ENCODE measurements at places on chromosomes 2 and 18. TPM values are rescaled to one million over a fixed set of nuclear protein-coding genes. Genes with fewer than 3 reads are reported as not detected.
A peak's percentile ranks its signal among the peaks of the same experiment; 100 is the strongest.

- DNase-seq: no peak
Measured at GRCh38 chr18:29512203-29512602, 1335.3 kb upstream of the CDH2 start.

DNA sequence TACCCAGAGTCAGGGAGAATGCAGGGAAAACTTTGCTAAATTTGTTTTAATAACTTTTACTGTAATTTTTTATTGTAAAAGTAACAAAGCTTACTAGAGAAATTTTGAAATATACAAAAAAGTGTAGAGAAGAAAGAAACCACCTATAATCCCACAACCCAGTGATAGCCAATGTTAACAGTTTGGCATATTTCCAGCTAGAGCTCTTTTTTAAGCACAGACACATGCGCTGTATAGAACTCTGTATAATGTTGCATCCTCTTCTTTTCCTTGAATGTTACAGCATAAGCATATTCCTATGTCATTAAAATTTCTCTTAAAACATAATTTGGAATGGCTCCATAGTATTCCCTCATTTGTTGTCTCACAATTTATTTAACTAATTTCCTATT, 37.4 kb upstream of the EPAS1 start:
- no peak for DNase-seq

COLEC11 gene
- total RNA-seq: not detected

- DNase-seq: no peak
Measured at GRCh38 chr18:51867767-51868166, 472.2 kb upstream of the DCC start.

GALR1 gene
- total RNA-seq: not detected

GRCh38 chr18:57909620-57910019, 106.5 kb upstream of the ATP8B1 start:
- DNase-seq: no peak

GRCh38 chr2:186594001-186594722, 4.3 kb downstream of the ITGAV start:
- no peak for DNase-seq

DNA sequence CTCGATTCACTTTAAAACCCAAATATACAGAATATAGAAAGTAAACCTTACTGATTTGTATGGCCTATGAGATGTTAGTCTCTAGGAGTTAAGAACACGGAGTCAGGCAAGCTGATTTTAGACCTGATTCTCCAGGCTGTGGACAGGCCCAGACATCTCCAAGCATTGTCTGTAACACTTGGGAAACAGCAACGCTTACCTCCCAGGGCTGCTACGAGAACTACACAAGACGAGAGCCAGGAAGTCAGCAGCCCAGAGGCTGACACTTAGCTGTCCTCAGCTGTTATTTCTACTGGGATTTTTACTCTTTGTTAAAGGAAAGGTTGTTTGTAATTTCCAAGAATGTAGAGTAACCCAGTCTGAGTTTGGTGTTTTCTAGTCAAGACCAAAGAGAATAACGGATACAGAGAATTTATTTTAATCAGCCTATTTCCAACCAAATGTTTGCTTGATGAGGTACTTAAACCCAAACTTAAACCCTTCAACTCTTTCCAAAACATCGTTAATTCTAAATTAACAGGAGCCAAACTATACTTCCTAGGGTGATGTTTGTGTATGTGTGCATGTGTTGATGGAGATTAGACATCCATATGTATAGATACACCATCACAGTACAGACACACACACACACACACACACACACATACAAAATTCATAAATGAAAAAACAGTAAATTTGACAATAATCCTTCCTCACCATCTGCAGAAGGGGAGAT, 123.4 kb downstream of the LAMA1 start:
- no peak for DNase-seq

GRCh38 chr2:3656762-3657721, 958 bp upstream of the ALLC start:
- DNase-seq: peak; percentile 30

CHRNG gene
- not detected for total RNA-seq

DNA sequence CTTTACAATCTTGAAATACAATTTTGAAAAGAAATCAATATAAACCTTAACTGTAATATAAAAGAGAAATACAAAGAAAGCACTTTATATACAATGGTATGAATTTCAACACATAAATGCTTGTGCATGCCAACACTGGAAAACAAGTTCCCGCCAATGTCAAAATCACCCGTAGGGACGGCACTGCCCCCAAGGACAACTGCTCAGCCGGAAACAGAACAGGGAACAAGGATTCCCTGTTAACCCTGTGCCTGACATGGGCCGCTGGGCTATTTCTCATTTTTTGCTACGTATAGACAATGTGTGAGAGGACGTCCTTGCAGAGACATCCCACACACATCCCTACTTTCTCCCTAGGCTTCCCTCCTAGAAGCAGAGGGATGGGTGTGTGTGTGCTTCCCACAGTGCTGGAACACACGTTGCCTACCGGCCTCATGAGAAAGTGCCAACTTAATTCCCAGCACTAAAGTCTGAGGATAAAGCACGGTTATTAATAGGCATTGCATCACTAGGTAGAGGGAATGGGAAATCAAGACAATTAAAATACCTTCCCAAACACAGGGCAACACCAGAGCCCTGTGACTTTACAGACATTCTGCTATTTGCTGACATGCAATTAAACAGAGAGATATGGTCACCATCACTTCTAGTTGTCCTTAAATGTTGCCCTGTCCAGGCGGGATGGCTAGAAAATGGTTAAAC, 14.4 kb downstream of the AFG3L2 start:
- no peak for DNase-seq

- DNase-seq: no peak
Measured at GRCh38 chr18:77600674-77601073, 351.0 kb downstream of the GALR1 start.

- DNase-seq: no peak
Measured at GRCh38 chr2:100418406-100418962, 1.0 kb upstream of the CHST10 start.

- no peak for DNase-seq
Measured at GRCh38 chr2:226671141-226671676, 128.4 kb downstream of the IRS1 start.

DNA sequence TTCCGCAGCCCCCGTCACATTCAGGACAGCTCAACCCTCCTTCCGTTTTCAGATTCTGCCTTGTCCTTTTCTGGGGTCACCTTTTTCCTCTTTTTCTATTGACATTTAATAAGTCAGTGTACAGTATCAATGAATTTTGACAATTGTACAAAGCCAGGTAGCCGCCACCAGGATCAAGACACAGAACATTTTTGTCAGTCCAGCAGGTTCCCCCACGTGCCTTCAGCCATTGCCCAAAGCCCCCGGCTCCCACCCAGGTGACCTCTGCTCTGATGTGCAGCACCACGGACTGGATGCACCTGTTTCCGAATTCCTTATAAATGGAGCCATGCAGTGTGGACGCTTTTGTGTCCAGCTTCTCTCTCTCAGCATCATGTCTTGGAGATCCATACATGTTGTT, 30.0 kb downstream of the CROCC2 start:
- no peak for DNase-seq

DQX1 gene
- total RNA-seq: 0.16 TPM

PLB1 gene
- total RNA-seq: 7.4 TPM

DNA sequence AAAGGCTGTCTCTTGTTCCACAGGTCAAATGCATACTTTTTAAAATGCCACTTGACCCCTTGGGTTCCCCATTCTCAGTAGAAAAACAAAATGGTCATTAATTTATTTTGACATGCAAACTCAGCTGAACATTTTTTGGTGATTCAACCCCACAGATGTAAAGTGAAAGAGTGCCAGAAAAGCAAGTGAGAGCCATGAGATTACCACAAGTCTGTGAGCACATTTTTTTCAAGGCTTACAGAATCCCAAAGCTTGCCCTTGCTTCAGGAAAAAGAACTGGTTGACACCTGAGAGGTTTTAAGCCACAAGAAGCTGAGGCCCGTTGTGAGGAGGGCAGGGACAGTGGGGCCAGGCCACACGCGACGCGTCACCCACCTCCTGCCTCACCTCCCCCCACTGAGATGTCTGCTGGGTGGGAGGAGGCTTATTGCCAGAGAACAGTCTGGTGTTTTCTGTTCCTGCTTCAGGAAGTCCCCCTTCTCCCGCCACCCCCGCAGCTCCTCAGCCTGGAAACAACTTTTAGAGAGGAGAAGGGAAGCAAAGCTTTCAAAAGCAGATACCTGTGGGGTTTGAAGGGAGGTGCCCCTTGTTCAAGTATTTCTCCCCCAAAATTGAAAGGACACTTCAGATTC, 70.4 kb upstream of the CYP1B1 start:
- DNase-seq: no peak

THADA gene
- total RNA-seq: 50.3 TPM

DNA sequence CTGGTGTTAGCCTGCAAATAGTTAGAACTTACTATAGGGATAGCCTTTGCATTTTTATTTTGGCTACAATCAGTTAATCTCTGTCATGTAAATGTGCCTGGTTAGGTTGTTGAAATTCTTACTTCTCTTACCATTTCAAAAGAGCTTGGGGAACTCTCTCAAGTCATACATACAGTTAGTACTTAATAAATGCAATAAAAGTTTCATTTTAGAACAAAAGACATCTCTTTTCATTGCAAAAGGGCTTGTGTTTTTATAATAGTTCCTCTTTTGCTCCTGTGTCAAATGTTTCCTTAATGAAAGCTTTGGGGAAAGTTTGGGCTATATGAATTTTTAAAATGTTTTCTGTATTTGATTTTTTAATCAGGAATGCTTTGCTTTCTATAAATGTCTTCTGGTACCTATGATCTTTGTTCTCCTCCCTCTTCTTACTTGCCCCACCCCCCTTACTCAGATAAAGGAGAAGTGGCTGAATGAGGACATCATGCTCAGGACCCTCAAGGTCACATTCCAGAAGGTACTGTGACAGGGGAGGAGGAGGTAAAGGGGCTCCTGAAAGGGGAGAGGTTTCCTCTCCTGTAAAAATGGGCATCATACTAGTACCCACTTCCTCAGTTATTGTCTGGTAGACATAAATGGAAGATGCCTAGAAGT, 13.6 kb downstream of the PTPN18 start:
- no peak for DNase-seq

- DNase-seq: no peak
Measured at GRCh38 chr2:6474161-6475140, 391.3 kb downstream of the CMPK2 start.

- no peak for DNase-seq
Measured at GRCh38 chr2:155424518-155424917, 726.0 kb downstream of the KCNJ3 start.

DNA sequence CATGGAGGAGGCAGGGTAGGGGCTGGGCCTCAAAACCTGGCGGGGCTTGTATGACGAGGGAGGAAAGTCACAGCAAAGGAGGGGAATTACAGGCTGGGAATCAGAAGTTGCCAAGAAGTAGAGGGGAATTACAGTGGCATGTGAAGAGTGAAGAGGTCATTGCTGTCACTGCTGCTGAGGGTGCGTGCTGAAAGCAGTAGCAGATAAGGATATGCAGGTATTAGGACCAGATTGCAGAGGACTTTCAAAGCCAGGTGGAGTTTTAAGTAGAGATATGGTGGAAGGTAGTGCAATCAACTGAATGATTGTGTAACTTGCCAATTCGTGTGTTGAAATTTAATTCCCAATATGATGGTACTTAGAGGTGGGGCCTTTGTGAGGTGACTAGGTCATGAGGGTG, 19.4 kb upstream of the LRPPRC start:
- DNase-seq: no peak

- DNase-seq: no peak
Measured at GRCh38 chr2:216436383-216436782, 24.1 kb downstream of the SMARCAL1 start.

ABCG5 gene
- 0.08 TPM for total RNA-seq

GRCh38 chr2:27915191-27915590, 24.7 kb downstream of the BABAM2 start:
- DNase-seq: no peak

DNA sequence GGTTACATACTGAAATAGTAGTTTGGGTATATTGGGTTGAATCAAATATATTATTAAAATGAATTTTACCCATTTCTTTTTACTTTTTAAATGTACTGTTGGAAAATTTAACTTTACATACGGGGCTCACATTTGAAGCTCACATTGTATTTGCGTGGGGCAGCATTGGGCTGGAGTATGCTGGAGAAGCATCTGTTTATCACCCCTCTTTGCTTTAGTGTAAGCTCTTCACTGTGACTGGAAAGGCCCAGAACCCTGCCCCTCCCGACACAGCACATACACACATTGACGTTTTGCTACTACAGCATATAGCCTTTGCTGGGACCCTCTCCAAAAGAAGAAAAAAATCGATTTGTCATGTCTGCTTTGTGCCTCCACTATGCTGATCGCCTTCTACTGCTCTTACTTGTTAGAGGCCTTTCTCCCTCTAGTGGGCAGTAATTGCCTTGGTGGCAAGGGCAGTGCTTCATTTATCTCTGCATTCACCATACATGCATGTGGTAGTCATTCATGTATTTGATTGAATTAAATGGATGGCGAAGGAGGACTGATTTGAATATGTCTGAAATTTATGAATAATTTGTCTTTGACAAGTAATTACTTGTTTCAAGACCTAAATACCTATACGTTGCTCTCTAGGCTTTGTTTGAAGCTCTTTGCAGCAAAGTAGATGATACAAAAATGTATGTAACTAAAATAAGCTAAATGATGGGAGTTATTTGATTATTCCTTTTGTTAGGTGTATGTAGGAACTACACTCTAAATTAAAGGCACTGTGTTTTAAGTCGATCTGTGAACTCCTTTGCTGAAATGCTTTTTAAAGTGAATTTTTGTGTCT, 37.4 kb downstream of the VAPA start:
- DNase-seq: peak; percentile 81

DSG1 gene
- not detected for total RNA-seq

APLF gene
- 6.4 TPM for total RNA-seq

DNA sequence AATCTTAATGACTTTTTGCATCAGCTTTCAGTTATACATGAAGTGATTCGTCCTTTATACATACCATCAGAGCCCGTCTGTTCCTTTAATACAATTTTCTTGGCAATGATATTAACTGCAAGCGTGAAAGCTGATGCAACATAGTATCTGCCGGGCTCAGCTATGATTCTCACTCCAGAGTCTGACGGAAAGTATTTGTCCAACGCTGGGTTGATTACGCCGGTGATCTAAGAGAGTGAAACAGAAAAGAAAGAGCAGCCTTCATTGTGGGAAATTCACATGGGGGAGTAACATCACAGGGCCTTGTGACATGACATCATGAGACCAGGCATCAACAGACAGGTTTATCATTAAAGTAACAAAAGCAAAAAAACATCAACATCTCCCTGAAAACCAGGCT, 6.2 kb downstream of the ODC1 start:
- peak; percentile 97 for DNase-seq

UGT1A5 gene
- total RNA-seq: not detected

DNA sequence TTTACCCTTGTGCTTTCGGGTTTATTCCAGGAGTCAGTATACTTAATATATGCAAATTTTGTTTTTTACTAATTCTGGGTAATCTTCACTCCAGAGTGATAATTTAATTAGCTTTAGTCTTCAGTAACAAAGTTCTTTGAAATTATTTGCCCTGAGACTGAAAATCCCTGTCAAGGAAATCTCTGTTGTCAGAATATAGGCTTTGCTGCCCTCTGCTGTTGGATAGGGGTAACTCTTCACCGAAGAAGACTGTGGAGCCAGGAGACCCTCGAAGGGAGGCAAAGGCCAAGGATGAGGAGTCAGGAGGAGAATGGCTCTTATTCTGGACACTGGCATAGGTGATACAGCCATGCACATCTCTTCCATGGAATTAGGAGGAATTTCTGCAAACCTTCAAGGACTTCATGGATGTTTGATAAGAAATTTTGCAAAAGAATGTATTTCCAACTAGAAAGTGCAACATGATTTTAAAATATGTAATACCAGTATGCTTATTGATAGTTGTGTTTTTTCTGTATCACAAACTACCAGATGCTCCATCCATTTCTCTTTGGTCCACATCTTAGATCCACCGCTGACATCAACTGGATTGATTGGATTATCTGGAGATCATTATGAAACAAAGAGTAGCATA, 182.3 kb downstream of the RDH14 start:
- peak; percentile 76 for DNase-seq

STK39 gene
- total RNA-seq: 8.9 TPM

CRYGC gene
- not detected for total RNA-seq

Data from SK-MEL-5 (cell line).